T-helper 9 cell (primary cell): ENCODE measurements at places on chromosomes 12 and 14.

GRCh38 chr12:87920139-87920538, 109.1 kb downstream of the C12orf50 start:
- no peak for DNase-seq

DNA sequence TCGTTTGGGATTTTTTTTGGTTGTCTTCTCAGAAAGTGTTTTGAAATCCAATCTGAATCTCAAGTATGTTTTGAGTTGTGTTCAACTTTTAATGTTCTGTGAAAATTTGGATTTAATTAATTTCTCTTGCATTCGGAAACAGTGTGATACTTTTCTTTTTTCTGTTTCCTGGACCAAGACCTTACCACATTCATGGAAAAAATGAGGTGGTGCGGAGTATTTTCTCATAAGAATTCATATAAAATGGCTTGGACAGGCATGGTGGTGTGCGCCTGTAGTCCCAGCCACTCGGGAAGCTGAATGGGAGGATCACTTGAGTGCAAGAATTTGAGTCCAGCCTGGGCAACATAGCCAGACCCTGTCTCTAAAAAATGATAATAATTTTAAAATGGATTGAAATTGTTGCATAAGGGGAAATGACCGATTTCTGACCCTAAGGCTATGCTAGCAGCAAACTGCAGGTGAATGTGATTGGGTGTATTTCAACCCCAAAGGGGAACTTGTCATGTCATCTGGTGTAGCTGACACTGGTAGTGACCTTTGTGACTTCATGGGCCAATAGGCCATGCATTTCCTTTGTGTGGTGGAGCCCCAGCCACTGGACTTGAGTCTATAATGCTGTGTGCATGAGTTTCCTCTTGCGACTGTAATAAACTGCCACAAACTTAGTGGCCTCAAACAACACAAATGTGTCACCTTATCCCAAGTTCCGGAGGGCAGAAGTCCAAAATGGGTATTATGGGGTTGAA, 123.5 kb upstream of the RFLNA start:
- no peak for DNase-seq

DNA sequence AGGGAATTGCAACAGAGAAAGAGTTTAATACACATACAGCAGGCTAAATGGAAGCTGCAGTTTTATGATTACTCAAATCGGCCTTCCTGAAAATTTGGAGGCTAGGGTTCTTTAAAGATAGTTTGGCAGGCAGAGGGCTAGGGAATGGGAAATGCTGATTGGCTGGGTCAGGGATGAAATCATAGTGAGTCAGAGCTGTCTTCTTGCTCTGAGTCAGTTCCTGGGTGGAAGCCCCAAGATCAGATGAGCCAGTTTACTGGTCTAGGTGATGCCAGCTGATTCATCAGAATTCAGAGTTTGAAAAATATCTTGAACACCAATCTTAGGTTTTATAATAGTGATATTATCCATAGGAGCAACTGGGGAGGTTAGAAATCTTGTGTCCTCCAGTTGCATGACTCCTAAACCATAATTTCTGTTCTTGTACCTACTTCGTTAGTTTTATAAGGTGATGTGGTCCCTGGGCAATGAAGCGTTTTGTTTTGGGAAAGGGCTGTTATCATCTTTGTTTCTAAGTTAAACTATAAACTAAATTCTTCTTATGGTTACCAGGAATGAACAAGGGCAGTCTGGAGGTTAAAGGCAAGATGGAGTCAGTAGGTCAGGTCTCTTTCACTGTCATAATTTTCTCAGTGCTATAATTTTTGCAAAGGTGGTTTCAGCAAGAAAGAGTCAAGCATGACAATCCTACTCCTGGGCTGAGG, 257.8 kb upstream of the CCDC196 start:
- DNase-seq = no peak

DNA sequence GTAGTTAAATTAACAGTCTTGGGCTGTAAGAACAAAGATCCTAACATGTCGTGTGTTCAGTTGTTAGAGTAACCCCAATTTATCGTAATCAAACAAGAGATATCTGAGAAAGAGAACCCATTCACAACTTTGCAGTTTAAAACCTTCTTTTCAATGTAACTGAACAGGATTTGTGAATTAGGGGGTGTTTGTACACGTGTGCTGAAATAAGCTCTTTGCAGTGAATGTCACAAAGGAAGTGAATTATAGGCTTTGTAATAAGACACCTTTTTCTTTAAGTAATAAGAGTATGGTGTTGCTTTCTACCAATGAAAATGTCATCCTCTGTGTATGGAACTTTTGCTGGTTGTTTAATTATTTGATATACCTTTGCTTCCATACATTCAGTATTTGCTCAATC, 114.0 kb downstream of the ALX1 start:
- DNase-seq = no peak

DNA sequence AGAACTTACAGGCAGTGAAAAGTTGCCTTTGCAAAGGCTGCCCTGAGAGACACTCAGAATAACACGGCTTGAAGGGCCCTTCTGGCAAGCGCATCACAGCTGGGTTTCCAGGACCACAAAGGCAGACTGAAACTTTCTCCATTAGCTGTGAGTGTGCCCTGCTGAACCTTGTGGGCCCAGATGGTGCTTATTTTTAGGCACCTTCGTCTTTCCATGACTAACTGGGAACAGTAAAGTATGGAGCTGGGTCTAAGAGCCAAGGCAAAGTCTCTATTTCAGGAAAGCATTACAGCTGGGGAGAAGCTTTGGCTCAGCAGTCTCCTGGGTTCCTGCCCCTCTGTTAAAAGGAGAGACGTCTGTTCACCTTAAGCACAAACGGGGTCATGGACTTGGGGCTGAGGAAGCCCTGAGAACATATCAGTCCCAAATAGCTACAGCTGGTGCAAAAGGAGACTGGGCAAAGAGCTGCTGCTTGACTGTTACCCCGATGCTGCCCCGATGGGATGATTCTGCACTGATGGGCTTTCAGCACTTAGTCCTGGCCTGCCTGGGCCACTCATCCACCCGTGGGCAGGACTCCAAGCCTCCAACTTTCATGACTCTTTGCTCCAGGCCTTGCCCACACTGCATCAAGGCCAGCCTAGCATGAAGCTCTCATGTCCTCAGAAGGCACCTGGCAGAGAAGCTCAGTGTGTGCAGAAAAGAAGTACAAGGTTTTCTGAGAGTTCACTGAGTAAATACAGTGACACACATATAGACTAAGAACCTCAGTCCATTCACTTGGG, 248.3 kb downstream of the PHLDA1 start:
- DNase-seq = no peak

- DNase-seq = no peak
Measured at GRCh38 chr12:122064780-122065588, 13.6 kb upstream of the MLXIP start.

GRCh38 chr12:57165741-57166140, 18.3 kb upstream of the LRP1-AS start:
- DNase-seq = no peak

GRCh38 chr12:125069616-125070015, 4.4 kb downstream of the AACS start:
- no peak for DNase-seq

DNA sequence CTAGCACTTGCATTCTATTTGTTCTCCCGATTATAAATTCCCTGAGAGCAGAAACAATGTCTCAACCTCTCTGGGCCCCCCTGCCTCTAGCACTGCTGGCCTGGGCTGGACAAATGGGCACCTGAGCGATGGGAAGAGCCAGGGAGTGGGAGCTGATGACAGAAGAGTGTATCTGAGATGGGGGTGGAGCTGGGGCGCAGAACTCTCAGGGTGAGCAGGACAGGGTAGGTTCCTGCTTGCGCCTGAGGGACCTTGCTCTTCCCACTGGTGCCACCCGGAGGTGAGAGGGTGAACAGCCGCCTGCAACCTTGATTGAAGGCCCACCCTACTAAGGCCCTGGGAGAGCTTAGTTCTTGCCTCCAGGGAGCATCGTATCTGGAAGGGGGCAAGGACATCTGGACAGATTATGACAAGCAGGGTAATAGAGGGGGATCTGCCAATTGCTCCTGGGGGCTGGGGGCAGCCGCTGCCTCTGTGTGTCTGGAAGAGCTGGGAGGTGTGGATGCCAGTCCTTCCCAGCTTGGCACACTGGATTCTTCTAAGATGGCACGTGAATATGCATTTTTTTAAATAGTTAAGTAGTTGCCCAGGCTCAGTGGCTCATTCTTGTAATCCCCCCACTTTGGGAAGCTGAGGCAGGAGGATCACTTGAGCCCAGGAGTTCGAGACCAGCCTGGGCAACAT, 43.0 kb upstream of the TSPAN9 start:
- DNase-seq = no peak

DNA sequence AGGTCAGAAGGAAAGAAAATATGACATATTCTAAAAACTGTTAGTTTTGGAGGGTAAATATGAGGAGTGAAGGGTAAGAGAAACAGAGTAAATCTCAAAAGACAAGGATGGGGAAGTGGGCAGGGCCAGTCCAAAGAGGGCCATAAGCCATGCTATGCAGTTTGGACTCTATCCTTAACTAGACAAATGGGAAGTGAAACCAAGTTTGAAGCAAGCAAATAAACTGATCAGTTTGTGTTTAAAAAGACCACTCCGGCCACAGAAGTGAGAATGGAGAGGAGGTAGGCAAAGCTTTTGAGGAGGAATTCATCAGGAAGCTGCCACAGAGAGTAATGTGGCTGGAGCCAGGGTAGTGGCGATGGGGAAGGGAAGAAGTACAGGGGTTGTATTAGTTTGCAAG, 37.5 kb upstream of the DAAM1 start:
- no peak for DNase-seq

DNA sequence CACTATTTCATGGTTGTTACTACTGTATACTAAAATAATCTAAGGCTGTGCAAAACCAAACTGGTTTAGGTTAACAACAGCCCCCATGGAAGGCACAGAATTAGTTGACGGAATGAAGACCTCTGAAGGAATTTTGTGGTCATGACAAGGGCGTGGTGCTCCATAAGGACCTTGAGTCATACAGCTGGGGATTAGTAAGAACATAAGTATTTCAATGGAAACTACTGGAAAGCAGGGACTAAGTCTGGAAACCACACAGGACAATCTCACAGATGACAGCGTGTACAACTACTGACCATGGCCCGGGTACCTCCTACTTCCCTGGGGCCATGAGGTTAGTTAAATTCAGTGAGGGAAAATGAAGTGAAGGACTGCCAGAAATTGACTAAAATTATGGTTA, 98.5 kb upstream of the PLEKHA5 start:
- DNase-seq = no peak

DNA sequence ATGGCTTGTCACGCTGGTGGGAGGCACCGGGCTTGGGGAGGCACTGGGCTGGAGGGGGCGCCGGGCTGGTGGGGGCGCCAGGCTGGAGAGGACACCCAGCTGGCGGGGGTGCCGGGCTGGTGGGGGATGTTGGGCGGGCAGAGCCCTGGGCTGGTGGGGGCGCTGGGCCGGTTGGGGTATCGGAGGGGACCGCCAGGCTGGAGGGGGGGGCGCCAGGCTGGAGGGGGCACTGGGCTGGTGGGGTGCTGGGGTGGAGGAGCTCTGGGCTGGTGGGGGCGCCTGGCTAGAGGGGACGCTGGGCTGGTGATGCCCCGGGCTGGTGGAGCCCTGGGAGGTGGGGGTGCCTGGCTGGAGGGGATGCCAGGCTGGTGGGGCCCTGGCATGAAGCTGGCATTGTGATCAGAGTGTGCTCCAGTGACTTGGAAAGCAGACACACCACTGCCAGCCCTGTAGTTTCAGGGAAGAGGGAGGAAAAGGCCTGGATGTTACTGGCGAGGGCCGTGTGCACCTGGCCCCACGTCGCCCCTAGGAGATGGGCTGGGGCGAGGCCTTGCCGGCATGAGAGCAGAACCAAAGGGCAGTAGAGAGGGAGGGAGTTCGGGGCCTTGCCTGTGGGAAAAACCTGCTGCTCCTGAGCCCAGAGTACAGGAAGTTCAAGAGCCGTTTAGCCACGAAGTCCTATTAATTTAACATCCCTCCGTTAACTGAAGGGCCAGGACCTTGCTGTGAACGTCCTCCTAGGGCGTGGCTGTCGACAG, 13.1 kb downstream of the TEDC1 start:
- DNase-seq = no peak

- DNase-seq = no peak
Measured at GRCh38 chr12:89980236-89980635, 271.6 kb upstream of the ATP2B1 start.

DNA sequence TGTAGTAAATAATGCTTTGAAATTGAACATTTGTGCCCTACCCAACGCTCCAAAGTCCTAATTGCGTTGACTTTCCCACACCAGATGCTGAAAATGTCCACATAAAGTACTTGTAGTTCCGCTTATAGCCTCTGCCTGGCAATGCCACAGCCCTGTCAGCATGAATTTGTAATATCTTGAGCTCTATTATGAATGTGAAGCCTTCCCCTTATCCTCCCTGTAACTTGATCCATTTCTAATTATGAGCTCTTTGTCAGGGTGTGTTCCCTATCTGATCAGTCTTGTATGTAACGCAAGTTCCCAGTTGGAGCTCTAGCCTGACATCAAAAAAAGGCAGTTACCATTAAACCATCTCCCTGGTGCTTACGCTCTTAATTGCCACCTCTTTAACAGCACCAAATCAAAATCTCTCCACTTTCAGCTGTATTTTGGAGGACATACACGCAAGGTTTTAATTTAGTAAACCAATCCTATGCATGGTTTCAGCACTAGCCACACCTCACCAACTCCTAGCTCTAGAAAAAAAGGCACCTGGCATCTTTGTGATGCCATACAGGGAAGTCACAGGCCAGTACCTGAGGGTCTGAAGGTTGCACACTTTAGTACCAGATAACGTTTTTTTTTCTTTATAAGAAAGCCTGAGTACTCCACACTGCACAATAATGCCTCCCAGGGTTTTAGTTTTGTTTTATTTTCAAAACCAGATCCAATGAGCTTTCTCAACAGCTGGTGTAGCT, 69.3 kb downstream of the EEA1 start:
- no peak for DNase-seq

DNA sequence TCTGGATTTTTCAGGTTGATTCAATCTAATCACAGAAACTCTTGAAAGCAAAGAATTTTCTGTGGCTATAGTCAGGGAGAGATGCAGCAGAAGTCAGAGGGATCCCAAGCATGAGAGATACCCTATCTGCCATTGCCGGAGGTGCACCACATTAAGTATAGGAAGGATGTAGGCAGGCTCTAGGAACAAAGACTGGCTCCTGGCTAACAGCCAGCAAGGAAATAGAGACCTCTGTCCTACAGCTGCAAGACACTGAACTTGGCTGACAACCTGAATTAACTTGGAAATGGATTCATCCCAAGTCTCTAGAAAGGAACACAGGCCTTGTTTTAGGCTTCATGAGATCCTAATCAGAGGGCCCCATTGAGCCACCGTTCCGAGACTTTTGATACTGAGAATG, 364.9 kb upstream of the FLRT2 start:
- DNase-seq = no peak

GRCh38 chr12:7959701-7960121, 23.7 kb upstream of the SLC2A3 start:
- DNase-seq = no peak

GRCh38 chr12:99413751-99414150, 233.8 kb upstream of the GARIN6 start:
- no peak for DNase-seq

GRCh38 chr12:82290415-82290814, 67.8 kb downstream of the CCDC59 start:
- DNase-seq = no peak

DNA sequence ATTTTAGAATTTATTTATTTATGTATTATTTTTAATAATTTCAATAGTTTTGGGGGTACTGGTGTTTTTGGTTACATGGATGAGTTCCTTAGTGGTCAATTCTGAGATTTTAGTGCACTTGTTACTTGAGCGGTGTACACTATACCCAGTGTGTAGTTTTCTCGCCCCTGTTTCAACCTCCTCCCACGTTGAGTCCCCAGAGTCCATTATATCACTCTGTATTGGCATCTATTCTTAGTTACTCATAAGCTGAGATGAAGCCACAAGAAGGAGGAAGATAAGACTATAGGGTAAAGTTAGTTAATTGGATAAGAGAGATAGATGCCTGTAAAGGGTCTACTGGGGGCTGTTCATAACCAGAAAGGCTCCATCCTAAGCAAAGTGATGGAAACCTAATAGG, 4.0 kb downstream of the C1S start:
- DNase-seq = no peak
